ENCODE measurements at places on chromosomes 6 and 20. TPM values are rescaled to one million over a fixed set of nuclear protein-coding genes. Genes with fewer than 3 reads are reported as not detected.

- DNase-seq: no peak
- H3K36me3 ChIP-seq: peaks cover 20% of the 10 kb centered on the region
- no peaks in the 10 kb centered on the region for H3K27me3 ChIP-seq
Observed at GRCh38 chr6:131052181-131052580, 10.9 kb downstream of the EPB41L2 start.

DNA sequence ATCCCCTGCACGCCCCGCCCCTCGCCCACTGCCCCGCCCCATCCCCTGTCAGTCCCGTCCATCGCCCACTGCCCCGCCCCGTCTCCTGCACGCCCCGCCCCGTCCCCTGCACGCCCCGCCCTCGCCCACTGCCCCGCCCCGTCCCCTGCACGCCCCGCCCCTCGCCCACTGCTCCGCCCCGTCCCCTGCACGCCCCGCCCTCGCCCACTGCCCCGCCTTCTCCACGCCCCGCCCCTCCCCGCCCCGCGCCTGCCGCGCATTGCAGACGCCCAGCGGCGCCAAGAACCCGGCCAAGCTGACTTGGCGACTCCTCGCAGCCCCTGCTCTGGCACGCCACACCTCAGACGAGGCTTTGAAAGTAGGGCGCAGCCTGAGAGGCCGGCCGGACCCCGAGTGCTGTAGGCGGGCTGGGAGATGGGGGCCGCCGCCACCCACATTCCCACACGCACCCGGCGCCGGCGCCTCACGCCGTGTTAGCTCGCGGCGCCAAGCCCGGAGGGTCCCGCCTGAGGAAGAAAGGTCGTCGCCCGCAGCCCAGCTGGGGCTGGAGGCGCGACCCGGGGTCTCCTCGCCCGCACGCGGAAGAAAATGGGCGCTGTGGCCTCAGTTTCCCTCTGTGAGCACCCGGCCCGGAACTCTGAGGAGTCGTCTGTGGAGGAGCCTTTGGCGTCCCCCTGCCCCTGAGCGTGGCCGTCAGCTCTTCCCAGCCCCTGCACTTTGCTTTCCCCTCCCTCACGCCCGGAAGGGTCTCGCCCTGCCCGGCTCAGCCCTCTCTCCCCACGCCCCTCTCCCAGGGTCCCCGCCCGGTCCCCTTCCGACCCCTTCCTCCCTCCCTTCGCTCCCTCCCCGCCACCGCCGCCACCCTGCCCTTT, at the start of gene RAD21L1:
TSS of gene RAD21L1 (plus strand) at position 262 of the 872 bp plus-strand sequence. CDS start 2,410 bp downstream, outside the sequence.
- H3K4me3 ChIP-seq: peak within 1 kb of the TSS; percentile 70
- H3K4me1 ChIP-seq: peaks cover 4% of the 10 kb centered on the region
- DNase-seq: peak; percentile 81
- H3K27ac ChIP-seq: no peak within 1 kb of the TSS

DNA sequence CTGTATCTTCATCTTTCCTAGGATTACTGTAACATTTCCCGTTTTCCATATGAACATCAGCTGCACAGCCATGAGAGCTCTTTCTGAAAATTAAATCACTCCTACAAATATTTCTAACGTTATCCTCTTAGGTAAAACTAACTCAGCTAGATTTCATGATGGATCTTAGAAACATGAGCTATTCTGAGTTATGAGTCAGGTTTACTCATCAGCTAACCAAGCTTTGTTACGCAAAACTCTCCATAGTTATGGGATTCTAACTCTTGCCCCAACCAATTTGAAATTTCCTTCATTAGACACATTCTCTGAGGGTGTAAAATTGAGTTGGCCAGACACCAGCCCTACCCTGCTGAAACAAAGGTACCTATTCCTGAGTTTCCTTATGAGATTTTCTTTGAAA, 14.0 kb downstream of the DEFB110 start:
- H3K4me3 ChIP-seq: no peak overlapping the region
- no peaks in the 10 kb centered on the region for H3K4me1 ChIP-seq
- no peak for DNase-seq
- peaks cover 4% of the 10 kb centered on the region for H3K27me3 ChIP-seq
- H3K27ac ChIP-seq: no peak overlapping the region

- no peak for DNase-seq
- no peaks in the 10 kb centered on the region for H3K27me3 ChIP-seq
- no peak overlapping the region for H3K27ac ChIP-seq
- peaks cover 21% of the 10 kb centered on the region for H3K4me1 ChIP-seq
- no peak overlapping the region for H3K4me3 ChIP-seq
- H3K36me3 ChIP-seq: no peaks in the 10 kb centered on the region
Observed at GRCh38 chr6:134729561-134729960, 220.3 kb downstream of the ALDH8A1 start.

- H3K4me1 ChIP-seq: peaks cover 21% of the 10 kb centered on the region
- no peak for DNase-seq
- no peaks in the 10 kb centered on the region for H3K36me3 ChIP-seq
- H3K4me3 ChIP-seq: no peak overlapping the region
Observed at GRCh38 chr6:72739368-72739779, 117.5 kb downstream of the KCNQ5 start.

- peaks cover 5% of the 10 kb centered on the region for H3K36me3 ChIP-seq
- no peak overlapping the region for H3K4me3 ChIP-seq
- H3K4me1 ChIP-seq: no peaks in the 10 kb centered on the region
- no peak for DNase-seq
- no peak overlapping the region for H3K27ac ChIP-seq
Observed at GRCh38 chr20:57530327-57530981, 5.5 kb upstream of the CTCFL start.

INSM1 gene
- not detected for total RNA-seq

DNA sequence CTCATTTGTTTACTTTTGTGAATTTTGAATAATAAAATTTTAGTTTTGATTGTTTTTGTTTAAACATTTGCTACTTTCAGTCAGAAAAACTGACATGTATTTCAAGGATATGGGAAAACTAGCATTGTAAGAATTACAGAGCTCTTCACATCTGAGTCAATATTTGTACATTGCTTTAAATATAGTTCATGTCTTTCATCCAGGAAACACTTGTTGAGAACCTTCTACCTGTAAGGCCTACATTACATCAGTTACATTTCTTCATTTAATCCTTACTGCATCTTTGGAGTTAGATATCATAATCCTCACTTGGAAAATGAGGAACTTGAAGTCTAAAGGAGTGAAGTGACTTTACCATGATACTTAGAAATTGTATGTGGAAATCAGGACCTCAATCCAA, 242.9 kb downstream of the KCNQ5 start:
- H3K36me3 ChIP-seq: no peaks in the 10 kb centered on the region
- no peak overlapping the region for H3K4me3 ChIP-seq
- no peak overlapping the region for H3K27ac ChIP-seq
- no peak for DNase-seq
- peaks cover 2% of the 10 kb centered on the region for H3K27me3 ChIP-seq

PLA2G7 gene
- total RNA-seq: not detected

- H3K4me1 ChIP-seq: peaks cover 17% of the 10 kb centered on the region
- H3K27ac ChIP-seq: peak overlapping the region; percentile 3
- H3K27me3 ChIP-seq: peaks cover 15% of the 10 kb centered on the region
- H3K36me3 ChIP-seq: no peaks in the 10 kb centered on the region
Observed at GRCh38 chr6:168949981-168950857, 303.4 kb downstream of the THBS2 start.

- H3K4me1 ChIP-seq: peaks cover 69% of the 10 kb centered on the region
- no peaks in the 10 kb centered on the region for H3K36me3 ChIP-seq
- no peak overlapping the region for H3K4me3 ChIP-seq
- no peak for DNase-seq
- H3K27me3 ChIP-seq: no peaks in the 10 kb centered on the region
Observed at GRCh38 chr6:7169296-7169721, 61.5 kb downstream of the RREB1 start.

ZBTB12 gene
- 6.7 TPM for total RNA-seq

DNA sequence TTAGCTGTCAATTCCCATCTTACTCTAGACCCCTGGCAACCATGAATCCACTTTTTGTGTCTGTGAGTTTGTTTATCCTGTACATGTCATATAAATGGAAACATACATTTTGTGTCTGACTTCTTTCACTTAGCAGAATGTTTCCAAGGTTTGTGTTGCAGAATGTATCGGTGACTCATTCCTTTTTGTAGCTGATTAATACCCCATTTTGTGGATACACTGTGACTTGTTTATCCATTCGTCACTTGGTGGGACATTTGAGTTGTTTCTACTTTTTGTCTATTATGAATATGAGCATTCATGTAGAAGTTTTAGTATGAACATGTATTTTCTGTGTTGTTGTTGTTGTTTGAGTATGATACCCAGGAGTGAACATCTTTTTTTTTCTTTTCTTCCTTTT, 21.4 kb downstream of the CDYL start:
- no peaks in the 10 kb centered on the region for H3K27me3 ChIP-seq
- H3K4me1 ChIP-seq: peaks cover 21% of the 10 kb centered on the region
- DNase-seq: no peak
- H3K27ac ChIP-seq: peak overlapping the region; percentile 67
- H3K36me3 ChIP-seq: no peaks in the 10 kb centered on the region
- no peak overlapping the region for H3K4me3 ChIP-seq
